ENCODE measurements at places on chromosomes 4 and X.

GRCh38 chr4:40350627-40351227 lies 15.6 kb downstream of the CHRNA9 start:
- no peak for DNase-seq

GRCh38 chr4:112901962-112902411 lies 147.5 kb upstream of the ANK2 start:
- DNase-seq = no peak

DNA sequence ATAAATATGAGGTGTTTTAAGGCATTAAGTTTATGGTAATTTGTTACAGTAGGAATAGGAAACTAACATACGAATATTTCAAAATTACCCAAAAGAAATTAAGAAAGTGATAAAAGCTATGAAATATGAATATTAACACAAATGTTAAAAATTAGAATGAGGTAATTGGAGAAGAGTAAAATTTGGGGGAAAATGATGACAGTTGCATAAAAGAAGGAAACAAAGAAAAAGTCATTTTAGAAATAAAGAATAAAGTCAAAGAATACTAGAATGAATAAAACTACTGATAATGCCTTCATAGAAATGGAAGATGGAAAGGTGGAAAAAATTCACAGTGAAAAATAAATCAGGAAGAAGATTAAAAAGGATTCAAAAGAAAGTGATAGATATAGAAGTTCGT lies 522.9 kb upstream of the NR3C2 start:
- no peak for DNase-seq

GRCh38 chr4:47525154-47525819 lies 40.2 kb downstream of the ATP10D start:
- no peak for DNase-seq

DNA sequence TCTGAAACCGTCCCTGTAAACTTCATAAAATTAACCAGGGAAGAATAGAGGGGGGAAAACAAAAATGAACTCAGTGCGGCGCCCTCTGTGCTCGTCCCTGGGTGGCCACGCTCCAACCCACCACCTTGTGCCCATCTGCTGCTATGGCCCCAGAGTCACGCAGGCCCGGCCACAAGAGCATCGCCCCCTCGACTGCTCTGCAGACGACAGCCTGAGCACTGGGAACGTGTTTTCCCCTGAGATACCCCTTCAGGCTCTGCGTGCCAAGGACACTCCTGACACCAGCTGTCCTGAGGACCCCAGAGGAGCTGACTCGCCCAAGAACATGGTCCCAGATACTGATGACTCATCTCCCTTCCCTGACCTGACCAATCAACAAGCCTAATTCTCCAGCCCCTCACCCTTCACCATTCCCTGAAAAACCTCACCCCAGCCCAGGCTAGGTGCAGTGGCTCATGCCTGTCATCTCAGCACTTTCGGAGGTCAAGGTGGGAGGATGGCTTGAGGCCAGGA lies 64.1 kb upstream of the GPR78 start:
- no peak for DNase-seq

DNA sequence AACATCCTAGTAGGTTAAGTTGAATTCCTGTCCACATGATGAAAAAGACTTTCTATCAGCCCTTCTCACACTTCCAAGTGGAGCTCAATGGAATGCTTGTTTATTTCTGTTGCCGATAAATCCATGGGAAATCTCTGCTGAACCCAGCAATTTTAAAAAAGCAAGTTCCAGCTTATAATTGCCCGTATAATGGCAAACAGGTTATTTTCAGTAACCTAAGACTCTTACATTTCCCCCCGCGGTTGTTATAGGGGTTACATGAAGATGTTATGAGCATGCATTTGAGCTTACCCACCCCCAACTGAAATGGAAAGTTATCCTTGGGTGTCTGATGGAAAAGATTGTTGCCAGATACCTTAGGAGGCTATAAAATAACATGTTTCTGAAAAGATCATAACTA lies 136.2 kb downstream of the PALLD start:
- no peak for DNase-seq
